Chondrocyte (in vitro differentiated cells): ENCODE measurements at places on chromosomes 4 and X. TPM values are rescaled to one million over a fixed set of nuclear protein-coding genes. Genes with fewer than 3 reads are reported as not detected.

GRCh38 chr4:32417113-32417704 lies 1697.0 kb downstream of the PCDH7 start:
- DNase-seq, result no peak

DNA sequence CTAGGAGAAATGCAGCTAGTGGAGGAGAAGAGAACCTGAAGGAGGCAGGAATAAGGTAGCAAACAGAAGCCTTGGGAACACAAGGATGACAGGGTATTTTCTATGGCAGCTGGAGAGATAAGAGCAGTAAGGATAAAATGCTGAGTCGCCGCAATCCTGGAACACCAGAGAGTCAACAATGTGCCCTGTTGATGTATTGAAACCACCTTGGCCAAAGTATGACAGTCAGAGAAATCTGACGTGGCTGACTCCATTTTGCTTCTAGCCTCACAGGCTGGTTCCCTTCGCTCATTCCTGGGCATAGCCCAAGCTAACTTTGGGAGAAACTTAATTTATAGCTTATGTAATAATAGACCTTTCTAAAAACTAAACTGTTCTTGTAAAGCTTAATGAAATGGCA lies 56.6 kb upstream of the C4orf54 start:
- no peak for DNase-seq

NRK gene
- 12.7 to 30.6 TPM (median 13.1 TPM) in 3 replicates for total RNA-seq

GRCh38 chr4:157582141-157582540 lies 361.6 kb downstream of the GRIA2 start:
- no peak for DNase-seq

DNA sequence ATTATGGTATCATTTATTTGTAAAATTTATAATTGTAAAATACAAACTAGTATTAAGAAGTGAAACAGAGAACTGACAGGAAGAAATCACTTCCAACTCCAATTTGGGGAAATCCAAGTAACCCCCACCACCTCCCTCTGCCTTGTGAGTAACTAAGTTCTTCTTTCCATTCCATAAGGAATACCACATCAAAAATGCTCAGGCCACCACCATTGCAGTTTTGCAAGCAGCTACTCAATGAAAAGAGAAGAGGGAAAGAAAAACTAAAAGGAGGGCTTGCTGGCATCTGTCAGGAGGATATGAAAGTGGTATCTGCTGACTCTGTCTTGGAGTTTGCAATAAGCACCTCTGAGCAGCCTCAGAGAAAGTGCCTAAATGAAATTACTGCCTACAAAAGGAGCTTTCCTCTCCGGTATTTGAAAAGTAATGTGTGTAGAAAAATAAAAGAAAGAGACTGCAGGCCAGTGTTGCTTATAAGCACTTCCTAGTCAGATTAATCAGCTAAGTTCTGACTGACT lies 228.7 kb downstream of the OPHN1 start:
- no peak for DNase-seq

GRCh38 chr4:119321921-119322687 lies at the start of gene FABP2:
FABP2 (minus strand) TSS chr4:119322138; CDS start chr4:119322102, 36 bp downstream.
- DNase-seq, result no peak

- DNase-seq, result no peak
These were observed 2.2 kb downstream of the SLC16A2 start for GRCh38 chrX:74423289-74423998.

GRCh38 chr4:176571206-176571605 lies 221.5 kb downstream of the VEGFC start:
- no peak for DNase-seq

GRCh38 chr4:142377342-142378091 lies 468.6 kb downstream of the INPP4B start:
- no peak for DNase-seq

DNA sequence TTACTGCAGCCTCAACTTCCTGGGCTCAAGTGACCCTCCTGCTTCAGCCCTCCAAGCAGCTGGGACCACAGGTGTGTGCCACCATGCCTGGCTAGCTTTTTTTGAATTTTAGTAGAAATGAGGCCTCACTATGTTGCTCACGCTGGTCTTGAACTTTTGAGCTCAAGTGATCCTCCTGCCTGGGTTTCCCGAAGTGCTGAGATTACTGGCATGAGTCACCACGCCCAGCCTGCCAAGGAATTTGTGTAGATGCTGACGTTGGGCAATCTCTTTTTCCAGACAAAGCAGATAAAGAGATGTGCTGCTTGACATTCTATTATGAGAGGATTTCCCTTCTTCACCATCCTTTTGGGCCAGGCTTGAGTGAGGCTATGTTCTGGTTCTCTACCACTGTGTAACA lies 254.5 kb upstream of the RPS6KA3 start:
- no peak for DNase-seq

DNA sequence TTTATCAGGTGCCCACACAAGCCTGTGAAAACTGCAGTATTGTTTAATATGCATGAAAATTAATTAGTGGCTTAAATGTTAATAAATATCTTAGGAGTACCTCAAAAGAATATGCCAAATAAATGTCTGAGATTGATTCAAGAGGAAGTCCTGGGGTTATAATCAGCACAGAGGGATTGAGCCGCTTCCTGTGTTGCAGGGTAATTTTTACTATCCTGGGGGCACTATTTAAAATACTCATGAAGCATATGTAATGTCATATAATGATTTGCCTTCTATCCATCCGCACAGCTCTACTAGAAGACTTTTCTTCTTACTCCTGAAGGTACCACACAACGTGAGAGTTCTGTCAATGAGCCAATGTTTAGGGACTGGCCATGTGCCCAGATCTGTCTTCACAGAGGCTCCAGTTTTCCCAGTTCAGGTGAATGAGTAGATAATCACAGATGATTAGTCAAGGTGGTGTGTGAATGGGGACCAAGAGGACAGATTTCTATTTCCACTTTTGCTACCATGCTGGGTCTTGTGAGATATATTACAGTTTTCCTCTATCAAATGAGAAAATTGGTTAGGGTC lies 233.3 kb downstream of the USP46 start:
- DNase-seq, result no peak

DNA sequence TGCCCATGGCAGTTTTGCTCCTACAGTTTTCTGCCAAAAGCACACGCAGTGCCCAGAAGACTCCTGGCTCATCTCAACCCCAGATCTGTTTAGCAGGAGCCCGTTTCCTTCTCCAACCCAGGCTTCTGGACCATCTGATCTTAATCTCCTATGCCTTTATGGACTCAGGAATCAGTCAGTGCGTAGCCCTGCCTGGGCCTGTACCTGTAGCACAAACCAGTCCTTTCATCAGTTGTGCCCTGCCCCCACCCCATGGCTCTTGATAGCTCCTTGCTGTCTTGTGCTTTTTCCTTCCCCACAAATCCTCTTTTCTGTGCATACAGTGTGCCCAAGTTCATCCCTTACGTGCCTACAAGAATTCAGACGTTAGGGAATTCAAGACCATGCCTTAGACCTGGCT lies 1.5 kb downstream of the ZNF718 start:
- DNase-seq, result no peak

PGRMC1 gene
- total RNA-seq, result 57.6 to 71.9 TPM (median 59.9 TPM) in 3 replicates
